ENCODE measurements at places on chromosomes 6 and 20. TPM values are rescaled to one million over a fixed set of nuclear protein-coding genes. Genes with fewer than 3 reads are reported as not detected.

Gene JPH2
- 5.3 TPM for total RNA-seq

Gene RBM12
- total RNA-seq, result 21.0 TPM

Gene NNAT
- total RNA-seq, result 0.47 TPM

Gene MMUT
- total RNA-seq, result 8.1 TPM

Gene CCDC167
- 33.0 TPM for total RNA-seq
